AG09319 (cell line): ENCODE measurements at places on chromosomes 4 and X.
A peak's percentile ranks its signal among the peaks of the same experiment; 100 is the strongest.

GRCh38 chr4:39571054-39571453, 43.8 kb upstream of the UGDH start:
- no peak for DNase-seq

DNA sequence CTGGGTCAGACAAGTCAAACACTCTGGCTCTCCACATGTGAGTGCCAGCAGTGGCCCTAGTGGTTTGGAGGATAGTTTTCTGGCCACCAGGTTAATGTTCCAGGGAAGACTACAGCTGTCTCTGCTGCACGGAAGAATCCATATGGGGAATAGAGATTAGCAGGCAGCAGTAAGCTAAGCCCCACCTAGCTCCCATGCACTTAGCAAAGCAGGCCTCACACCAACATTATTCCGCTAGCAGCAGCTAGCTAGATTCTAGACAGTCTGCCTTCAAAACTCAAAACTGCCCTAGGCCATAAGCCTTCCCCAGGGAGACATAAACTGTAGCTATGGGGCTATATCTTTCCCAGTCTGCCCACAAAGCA, 203.4 kb downstream of the CHIC1 start:
- DNase-seq: no peak

DNA sequence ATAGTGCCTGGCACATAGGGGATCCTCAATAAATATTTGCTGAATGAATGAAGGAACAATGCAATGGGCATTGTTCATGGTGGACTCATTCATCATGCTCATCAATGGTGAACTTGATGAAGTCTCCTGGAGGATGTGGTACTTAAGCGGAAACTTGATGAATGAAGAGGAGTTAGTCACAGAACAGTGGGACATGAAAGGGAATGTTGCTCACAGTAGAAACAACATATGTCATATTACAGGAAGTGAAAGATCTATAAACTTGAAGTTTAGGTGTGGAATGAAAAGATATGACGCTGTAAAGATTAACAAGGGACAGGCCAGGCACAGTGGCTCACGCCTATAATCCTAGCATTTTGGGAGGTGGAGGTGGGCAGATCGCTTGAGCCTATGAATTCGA, 224.1 kb downstream of the PPP3CA start:
- DNase-seq: no peak

DNA sequence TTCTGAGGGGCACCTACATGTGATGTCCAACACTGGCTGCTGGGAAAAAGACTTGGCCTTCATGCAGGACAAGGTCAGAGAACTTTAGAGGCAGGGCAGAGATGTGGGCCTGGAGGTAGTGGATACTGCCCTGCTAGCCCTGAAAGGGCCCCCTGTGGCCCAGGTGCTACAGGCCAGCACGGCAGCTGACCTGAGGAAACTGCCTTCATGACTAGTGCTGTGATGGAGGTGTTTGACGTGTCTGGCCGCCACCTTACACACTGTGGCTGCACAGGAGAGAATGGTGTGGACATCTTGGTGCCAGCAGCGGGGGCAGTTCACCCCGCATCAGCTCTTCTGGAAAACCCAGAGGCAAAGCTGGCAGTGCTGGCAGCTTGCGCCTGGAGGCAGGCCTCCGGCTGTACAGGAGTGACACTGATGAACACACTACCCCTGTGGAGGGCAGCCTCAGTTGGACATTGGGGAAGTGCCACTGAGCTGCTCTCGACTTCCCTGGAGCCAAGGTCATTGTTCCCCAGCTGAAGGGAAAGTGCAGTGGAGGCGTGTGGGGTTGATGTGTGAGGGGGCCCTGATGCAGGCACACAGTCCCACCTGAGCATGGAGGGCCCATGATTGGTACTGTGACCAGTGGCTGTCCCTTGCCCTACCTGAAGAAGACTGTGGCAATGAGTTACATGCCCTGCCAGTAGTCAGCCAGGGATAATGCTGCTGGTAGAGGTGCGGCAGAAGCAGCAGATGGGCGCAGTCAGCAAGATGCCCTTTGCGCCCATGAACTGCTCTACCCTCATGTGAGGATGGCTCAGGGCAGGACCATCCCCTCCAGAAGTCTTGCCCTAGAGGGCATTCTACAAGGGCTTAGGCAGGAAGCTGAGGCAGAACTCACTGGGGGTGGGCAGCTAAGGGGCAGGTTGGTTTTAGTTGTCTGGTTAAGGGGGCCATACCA, 36.9 kb downstream of the COQ2 start:
- DNase-seq: no peak

DNA sequence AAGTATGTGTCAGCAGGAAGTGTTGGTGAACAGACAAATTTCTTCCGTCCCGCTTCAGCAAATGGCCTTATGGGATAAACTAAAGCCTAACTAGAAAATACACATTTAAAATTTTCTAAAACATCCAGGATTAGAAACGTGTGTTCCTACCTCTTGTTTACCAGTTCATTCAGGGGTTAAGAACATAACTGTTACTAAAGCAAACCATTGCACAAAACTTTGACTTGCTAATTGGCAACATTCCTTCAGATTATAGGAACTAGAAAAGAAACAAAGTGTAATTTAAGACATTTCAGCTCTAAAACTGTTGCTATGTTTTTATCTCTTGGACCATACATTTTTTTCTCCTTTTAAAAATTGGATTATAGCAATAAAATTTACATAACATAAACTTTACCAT, 39.5 kb upstream of the CXCL13 start:
- no peak for DNase-seq

DNA sequence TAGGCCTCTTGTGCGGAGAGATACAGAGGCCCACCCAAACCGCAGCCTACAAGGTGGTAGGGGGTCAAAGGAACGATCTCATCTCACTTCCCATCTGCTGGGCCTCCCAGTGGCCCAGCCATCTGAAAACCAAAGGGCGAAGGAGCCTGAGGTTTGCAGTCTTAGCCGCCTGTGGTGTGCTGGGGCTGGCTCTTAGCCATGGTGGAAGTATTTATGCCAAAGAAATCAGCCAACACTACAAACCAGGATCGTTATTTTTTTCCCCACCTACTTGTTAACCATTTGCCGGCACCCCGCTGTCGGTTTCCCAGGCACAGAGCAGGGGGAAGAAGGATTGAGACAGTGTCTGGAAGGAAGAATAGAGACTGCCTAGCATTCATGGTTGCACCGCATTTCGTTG, 30.9 kb upstream of the CDKL5 start:
- no peak for DNase-seq

DNA sequence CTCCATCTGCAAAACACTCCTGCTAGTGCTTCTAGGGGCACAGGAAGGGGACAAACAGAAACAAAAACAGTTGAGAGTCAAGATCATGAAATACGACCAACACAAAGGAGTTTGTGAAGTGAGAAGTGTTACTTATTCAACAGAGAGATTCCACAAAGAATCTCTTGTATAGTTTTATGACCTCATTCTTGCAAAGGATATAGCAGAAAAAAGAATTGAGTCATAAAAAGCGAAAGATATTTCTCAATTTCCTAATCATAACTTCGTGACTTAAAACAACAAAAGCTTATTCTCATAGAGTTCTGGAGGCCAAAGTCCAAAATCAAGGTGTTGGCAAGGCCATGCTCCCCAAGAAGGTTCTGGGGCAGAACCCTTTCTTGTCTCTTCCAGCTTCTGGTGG, 40.7 kb downstream of the TIGD4 start:
- no peak for DNase-seq

DNA sequence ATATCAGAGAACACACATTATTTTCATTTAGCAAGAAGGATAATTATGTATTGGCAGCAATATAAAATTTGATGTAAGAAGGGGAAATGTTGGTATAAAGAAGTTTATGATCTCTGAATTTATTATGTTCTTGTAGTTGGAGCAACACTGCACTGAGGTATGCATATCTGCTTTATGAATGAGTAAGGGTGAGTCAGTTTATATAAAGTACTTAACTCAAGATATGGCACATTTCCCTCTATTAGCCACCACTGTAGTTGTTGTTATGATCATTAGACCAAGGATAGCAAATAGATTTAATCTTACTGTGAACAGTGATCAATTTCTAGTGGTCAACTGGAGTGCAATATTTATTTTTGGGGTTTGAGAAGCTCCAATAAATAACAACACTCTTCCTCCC, 66.6 kb downstream of the SNX25 start:
- no peak for DNase-seq

DNA sequence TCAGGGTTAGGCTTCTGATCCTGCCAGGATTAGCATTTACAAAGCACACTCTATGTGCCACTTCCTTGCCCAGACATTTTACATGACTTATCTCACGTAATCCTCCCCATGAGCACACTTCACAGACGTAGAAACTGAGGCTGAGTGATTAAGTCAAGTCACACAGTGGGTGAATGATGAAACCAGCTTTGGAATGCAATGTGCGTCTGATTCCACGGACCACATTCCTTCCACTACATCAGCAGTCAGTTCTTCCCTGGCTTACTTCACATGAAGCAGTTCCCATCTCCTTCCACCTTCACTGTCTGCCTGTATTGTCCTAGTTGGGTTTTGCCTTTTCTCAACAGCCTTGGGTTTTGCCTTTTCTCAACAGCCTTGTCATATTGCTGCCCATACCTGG, 134.3 kb upstream of the PPARGC1A start:
- no peak for DNase-seq

GRCh38 chr4:2867758-2868491, 24.3 kb downstream of the ADD1 start:
- no peak for DNase-seq

DNA sequence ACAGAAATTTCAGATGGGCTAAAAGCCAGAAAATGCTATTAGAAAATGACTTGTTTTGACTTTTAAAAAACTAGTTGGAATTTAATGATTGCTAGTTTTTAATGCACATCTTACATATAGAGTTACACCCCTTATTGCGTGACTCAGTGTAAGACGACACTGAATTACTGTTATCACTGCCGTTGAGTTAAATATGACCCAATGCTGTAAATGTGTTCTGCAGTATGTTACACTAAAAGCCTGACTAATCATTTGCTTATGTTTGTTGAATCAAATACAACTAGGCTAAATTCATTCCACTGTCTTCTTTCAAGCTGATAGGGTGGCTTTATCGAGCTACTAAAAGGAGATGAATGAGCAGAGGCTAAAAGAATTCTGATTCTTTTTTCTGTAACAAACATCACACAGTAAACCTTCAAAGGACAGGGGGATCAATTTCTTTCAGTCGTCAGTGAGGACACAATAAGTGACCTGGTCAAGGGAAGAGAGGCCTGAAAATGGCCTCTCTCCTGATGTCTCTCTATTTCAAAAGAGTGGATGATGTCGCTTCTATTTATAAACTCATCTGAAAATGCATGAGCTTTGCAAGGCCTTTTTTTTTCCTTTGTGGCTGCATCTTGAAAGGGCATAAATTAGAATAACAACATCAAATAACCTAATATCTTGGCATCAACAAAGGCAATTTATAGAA, 142.2 kb upstream of the KCNIP4 start:
- no peak for DNase-seq

GRCh38 chrX:101237041-101237440, 17.5 kb downstream of the DRP2 start:
- DNase-seq: no peak

DNA sequence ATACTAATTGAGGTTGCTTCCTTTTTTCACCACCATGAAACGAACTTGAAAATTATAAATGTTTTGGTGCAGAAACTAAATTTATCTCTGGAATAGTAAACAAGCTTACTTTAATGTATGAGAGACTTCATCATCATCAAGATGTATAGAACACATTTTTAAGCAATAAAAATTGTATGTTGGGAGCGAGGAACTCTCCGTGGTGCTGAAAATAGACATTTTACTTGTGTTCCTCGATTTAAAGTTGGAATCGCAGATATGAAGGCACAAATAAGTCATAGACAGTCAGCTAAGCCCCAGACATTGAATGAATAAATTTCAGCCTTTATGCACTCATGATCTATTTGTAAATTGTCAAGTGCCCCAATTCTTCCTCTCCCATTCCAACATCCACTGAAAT, 310.7 kb downstream of the STK32B start:
- no peak for DNase-seq

DNA sequence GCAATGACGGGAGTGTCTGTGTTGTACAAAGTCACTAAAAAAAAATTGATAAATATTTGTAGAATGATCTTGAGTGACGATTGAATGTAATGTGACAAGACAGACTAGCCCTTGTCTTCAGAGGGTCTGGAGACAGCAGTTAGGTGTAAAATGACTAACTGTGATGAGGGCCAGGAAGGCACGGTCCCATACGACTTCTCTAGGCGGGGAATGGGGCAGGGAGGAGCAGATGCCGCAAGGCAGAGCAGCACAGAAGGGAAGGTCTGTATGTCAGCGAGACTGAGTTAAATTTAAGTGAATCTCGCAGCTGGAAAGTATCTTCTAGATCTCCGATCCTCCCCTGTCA, 405 bp downstream of the CENPE start:
- no peak for DNase-seq

DNA sequence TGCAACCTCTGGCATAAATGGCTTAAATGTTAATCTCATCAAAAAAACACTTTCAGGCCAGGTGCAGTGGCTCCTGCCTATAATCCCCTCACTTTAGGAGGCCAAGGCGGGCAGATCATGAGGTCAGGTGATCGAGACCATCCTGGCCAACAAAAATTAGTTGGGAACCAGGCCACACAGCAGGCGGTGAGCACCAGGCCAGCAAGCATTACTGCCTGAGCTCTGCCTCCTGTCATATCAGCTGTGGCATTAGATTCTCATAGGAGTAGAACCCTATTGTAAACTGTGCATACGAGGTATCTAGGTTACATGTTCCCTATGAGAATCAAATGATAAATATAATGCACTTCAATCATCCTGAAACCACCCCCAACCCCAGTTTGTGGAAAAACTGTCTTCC, 125.8 kb downstream of the LRBA start:
- no peak for DNase-seq

GRCh38 chr4:137181293-137181899, 350.9 kb downstream of the PCDH18 start:
- DNase-seq: no peak

DNA sequence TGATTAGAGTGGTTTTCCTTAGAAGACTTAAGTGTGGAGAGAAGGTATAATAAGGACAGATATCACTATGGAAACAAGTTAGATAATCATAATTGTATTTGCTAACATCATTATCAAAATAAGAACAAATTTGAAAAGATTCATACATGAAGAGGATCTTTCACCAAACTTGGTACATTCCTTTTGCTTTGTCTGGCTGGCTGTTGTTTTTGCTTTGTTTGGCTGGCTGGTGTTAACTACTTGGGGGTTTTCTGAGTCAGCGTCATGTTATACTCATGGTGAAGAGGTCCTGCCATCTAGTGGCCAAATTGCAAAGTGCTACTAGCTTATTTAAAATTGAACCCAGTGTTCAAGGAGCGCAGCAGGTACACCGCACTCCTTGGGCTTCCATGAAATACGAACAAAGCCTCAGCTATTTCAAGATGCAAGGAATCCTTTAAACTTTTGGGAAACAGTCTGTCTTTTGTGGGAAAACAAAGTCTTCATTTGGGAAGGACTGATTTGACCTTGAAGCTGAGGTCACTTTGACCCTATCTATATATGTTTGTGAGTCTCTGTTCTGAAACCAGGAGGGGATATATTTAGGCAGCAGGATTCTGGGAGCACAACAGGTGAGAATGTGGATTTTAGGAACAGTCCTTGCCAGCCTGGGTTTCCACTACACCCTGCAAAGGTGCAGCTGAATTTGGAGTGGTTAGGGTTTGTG, 129.7 kb downstream of the PLS3 start:
- DNase-seq: peak; percentile 54

- no peak for DNase-seq
Observed at GRCh38 chr4:1300466-1301455, 11.1 kb downstream of the MAEA start.
